ENCODE measurements at places on chromosomes 3 and 15. TPM values are rescaled to one million over a fixed set of nuclear protein-coding genes. Genes with fewer than 3 reads are reported as not detected.

Gene CALML4
- 5.1 TPM for total RNA-seq

Gene SLC25A20
- 41.9 TPM for total RNA-seq

Gene ISLR
- 90.8 TPM for total RNA-seq

Gene C3orf22
- total RNA-seq: not detected

Measured in thyroid gland (tissue), 4 donors.